Activated gamma-delta T cell treated with anti-CD3 and anti-CD28 coated beads, Interleukin-2, amount 50 U/mL, for 16 hours (primary cell): ENCODE measurements at places on chromosomes 12 and 14.

DNA sequence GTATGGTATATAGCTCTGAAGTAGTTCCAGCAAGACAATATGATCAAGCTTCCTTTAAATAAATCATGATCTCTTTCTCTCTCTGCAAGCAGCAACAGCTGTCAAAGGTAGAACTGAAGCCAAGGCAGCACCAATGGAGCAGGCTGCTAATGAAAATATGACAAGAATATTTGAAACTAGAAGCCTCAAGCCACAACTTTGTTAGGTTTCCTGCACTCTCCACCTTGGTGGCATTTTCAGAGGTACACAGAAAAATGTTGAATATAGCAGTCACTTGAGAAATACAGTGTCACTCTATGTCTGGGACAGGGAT, 43.8 kb upstream of the PSMA6 start:
- no peak for DNase-seq

DNA sequence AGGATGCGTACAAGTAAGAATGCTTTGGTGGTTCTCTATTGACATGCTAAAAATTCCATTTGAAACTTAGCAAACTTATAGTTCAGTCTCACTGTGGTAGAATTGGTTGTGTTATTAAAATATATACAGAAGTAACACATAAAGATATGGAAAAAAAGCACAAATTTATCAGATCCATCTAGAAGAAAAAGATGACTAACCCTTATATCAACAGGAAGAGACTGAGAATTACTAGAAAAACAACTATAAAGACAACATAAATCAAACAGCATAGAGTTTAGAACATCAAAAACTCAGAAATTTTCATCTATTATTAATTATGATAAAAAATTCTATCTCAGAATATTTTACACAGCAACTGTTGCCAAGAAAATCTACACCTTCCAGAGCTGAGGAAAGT, 491.0 kb downstream of the ETNK1 start:
- DNase-seq: no peak

- no peak for DNase-seq
These were observed 6.6 kb downstream of the E2F7 start for GRCh38 chr12:77058740-77059139.

DNA sequence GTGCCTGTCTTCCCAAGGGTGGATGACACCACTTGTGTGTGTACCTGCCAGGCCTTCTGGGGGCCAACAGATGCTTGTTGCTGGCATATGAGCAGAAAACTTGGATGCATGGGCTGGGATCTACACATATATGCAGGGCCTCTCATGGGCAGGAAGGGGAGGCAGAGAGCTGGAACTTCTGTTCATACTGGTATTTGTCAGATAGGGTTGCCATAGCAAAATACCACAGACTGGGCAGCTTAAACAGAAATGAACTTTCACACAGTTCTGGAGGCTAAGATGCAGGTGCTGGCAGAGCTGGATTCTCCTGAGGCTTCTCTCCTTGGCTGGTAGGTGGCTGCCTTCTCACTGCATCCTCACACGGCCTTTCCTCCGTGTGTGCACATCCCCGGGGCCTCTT, 121.8 kb downstream of the SUDS3 start:
- DNase-seq: no peak

- no peak for DNase-seq
These were observed 8.4 kb downstream of the TCL1A start for GRCh38 chr14:95705518-95705917.

DNA sequence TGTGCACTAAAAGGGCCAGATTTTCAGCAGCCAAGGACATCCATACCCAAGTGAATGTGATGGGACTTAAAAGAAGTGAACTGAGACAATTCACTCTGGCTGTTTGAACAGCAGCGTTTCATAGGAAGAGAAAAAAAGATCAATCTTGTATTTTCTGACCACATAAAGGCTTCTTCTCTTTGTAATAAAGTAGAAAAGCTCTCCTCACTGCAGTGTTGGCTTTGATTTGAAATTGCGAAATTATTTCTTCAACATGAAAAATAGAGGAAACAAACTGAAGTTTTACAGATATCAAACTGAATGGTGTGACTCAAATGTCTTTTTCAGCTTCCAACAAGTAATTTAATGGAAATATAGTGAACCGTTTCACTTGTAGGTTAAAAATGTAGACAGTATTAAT, 11.3 kb upstream of the KCNMB4 start:
- no peak for DNase-seq

DNA sequence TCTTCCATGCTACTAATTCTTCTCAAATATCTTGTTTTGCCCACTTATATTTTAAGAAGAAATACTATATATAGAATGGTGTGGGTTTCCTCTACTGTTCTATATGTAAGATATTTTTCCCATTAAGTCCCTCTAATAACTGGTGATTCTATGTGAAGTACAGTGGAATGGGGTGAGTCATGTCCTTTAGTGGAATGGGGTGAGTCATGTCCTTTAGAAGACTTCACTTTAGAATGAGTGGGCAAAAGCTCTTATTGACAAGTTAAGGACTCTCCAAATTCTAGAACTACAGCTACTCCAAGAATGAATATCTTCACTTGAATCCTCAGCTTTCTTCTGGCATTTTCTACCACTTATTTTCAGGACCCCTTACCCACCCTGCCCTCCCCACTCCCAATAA, 349.9 kb downstream of the ETNK1 start:
- DNase-seq: no peak

- DNase-seq: no peak
These were observed 6.7 kb upstream of the BATF start for GRCh38 chr14:75515629-75515996.

DNA sequence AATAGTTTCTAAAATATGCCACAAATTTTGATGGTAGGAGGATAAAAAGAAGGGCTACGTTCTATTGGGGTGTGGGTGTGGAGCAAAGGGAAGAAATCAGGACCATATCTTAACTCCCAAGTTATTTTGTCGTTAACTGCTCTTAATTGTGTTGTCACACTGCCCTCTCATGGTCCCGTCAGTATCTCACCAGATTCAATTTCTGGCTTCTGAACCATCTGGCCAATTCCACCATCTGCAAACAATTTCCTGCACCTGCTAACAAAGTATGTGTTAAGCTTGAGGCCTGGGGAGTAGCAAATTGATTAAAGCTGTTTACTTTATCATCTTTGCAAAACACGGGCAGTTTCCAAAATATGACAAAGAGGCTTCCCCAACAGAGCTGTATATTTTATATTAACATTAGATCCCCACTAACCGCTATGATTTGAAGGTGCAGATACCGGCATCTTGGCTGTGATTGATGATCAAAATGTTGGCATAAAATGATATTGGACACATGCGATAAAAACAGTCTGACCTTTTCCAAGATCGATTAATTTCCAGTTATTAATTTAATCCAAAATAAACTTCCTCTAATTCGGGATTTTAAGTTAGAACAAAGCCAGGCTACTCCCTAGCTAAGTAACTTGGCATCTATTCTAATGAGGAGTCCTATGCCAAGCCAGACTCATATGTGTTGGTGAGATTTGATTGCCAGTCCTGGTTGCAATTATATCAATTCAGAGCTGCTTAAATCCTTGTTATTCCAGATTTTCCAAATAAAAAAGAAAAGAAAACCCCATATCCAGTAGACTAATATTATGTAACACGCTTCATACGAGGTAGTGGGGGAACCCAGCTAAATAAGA, 6.9 kb upstream of the DNM1L start:
- no peak for DNase-seq

- no peak for DNase-seq
These were observed 275.4 kb upstream of the BTG1 start for GRCh38 chr12:92421042-92421441.

DNA sequence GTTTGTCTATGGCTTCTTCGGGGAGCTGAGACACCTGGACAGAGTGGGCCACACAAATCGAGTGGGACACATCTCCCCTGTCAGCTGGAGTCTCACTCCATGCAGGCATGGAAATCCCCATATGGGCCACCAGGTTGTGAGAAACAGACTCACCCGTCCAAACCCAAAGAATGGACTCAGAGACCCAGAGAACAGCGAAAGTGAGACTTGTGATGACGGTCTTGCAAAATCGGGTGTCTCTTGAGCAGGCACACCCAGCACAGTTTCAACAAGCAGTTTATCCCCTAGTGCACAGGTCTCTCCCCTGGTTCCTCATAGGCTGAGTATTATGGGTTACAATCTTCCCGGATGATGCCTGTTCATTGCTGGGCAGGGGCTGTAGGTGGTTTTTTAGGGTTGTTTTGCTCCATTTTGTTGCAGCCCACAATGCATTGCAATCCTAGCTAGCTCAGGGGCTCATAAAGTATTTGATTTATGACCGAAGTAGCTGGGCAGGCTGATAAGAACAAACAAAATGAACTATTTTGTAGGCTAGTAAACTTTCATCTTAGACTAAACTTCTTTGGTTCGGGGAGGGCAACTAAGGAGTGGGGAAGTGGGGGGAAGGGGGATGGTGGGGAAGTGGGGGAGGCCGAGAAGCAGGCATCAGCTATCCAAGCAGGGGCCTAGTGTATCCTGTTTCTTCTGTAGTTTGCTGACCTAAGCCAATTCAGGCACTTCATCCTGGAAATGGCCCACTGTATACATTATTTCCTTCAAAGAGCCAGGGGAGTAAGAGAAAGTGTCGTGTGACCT, 45.3 kb downstream of the IQSEC3 start:
- no peak for DNase-seq

DNA sequence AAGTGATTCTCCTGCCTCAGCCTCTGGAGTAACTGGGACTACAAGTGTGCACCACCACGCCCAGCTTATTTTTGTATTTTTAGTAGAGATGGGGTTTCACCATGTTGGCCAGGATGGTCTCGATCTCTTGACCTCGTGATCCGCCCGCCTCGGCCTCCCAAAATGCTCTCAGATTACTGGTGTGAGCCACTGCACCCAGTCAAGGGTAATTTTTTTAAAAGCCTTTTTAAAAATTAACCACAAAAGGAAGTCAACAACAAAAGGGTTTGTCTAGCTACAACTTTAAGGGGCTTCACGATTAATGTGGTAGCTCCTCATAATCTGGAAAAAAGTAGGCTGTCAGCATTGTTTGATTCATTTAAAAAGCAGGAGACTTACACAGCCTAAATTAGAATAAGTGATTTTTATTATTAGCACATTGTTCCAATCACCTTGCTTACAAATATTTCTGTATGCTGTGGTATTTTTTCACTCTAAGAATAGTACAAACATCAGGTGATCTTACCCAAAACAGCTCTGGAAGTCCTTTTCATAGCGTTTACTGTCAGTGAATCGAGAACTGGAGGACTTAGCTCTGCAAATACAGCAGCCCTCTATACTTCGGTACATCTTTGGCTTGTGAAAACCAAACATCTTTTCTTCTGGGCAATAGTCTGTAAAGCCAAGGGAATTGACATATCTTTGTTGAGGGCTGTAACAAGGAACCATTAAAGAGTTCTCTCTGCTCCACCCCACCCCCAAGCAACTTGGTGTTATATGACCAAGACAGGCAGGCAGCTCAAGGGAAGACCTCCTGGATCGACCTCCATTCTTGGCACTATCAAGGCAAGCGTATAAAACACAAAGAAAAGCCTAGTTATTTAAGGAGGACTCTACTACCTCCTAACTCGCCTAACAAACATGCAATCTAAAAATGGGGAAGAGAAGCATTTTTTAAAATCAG, 28.1 kb downstream of the SINHCAF start:
- DNase-seq: no peak

DNA sequence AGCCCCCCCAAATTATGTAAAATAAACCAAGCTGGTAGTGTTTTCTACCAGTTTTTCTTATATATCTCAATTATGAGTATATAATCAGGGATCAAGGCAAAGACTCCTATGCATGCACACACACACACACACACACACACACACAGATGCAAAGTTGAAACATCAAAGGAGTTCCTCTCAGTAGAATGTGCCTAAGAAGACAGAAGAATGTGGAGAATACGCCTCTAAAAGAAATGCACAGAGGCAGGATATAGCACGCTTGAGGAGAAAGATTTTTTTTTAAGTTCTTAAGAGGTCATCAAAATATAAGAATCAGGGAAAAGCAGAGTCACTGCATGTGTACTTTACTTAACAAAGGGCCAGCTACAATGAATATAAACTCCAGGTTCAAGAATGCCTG, 138.2 kb upstream of the CLEC14A start:
- DNase-seq: no peak

GRCh38 chr12:85155791-85156190, 119.6 kb downstream of the LRRIQ1 start:
- DNase-seq: no peak

DNA sequence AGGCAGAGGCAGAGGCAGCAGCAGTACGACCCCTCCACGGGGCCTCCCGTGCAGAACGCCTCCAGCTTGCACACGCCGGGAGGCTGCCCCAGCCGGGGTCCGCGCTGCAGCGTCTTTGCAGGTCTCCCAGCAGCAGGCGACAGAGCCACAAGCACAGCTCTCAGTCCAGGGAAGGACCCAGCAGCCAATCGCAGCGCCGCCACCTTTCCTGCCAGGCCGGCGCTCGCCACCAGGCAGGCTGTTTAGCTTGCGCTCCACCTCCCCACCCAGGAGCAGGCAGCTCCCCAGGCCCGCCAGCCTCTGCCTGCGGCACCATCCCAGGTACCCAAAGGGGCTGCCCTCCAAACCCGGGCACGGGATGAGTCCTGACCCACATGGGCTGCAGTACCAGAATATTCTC, 25.2 kb downstream of the DDX51 start:
- DNase-seq: no peak

DNA sequence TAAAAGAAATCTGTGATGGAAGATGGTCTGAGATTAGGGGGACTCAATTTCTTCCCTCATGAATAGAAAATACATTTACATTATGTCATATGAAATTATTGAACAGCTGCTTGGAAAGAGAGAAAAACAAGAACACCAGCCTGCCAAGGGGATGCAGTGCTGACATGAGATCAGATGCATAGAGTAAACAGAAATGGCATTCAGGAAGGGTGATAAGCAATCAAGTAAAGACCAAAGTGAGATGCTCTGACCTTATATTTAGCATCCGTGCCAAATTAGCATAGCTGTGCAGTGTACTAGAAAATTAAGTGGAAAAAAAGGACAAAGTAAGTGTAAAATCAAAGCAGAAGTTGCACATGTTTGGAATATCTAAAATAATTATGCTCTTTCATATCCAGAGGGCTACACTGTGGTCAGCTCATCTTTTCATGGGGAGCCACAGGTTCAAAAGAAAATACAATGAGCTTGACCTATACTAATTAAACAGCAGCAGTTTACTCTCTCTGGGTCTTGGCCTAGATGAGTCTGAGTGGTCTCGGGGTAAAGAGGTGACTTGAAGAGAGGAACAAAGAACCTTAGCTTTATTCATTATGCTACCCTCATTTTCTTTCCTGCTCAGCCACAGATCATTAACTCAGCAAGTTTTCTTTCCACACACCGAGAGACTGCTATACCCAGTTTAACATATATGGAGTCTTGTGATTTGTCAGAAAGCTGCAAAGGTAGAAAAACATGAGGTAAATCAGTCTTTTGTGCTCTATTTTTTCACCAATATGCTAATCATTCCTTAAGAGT, 359.4 kb upstream of the FOXG1 start:
- no peak for DNase-seq

GRCh38 chr12:91037276-91037675, 20.5 kb downstream of the KERA start:
- no peak for DNase-seq

GRCh38 chr12:106179086-106179485, 40.3 kb upstream of the NUAK1 start:
- no peak for DNase-seq
